B cell (primary cell): ENCODE measurements at places on chromosomes 6 and 20. TPM values are rescaled to one million over a fixed set of nuclear protein-coding genes. Genes with fewer than 3 reads are reported as not detected.

- no peak overlapping the region for H3K27ac ChIP-seq
- no peak overlapping the region for H3K4me3 ChIP-seq
- DNase-seq: no peak
- H3K4me1 ChIP-seq: peaks cover 53% of the 10 kb centered on the region
- no peaks in the 10 kb centered on the region for H3K36me3 ChIP-seq
Observed at GRCh38 chr6:7139835-7140470, 32.2 kb downstream of the RREB1 start.

DNA sequence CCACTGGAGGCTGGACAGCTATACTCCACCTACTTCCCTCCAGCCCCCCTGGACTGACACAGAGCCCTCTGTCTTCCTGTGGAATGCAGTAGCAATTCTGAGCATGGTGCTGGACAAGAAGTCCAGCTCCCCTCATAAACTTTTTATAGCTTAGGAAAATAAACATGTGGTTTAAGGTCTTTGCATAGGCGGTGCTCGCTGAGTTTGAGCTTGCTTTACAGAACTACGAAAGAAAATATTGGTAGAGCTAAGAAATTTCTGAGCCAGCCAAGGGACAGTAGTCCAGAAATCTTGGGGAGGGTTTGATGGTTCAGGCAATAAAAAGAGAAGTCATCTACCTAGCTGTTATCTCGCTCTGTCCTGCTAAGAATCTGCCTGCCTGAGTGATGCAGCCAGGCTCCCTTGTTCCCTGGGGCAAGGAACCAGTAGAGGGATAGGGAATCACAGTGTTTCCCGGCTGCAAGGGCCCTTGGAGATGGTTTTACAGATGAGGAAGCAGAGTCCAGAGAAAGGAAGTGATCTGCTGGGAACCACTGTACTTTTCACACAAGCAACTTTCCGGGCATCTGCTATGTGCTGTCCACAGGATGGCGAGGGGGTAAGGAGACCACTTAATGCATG lies 343.4 kb downstream of the CDC5L start:
- no peak overlapping the region for H3K27ac ChIP-seq
- no peaks in the 10 kb centered on the region for H3K4me1 ChIP-seq
- H3K27me3 ChIP-seq: no peaks in the 10 kb centered on the region
- H3K4me3 ChIP-seq: no peak overlapping the region

- H3K4me3 ChIP-seq: peak within 1 kb of the TSS; percentile 44
- H3K27me3 ChIP-seq: no peaks in the 10 kb centered on the region
- peak; percentile 82 for DNase-seq
- no peak within 1 kb of the TSS for H3K27ac ChIP-seq
Observed at GRCh38 chr20:38165089-38165965, at the start of gene TGM2. Gene TGM2 (minus strand): TSS chr20:38165270. CDS start chr20:38165198, 72 bp downstream.

The BHLHE23 gene
- not detected in 2 replicates for total RNA-seq
